Stimulated activated CD4-positive, alpha-beta T cell treated with anti-CD3 and anti-CD28 coated beads, Interleukin-1b, Interleukin-23, amount 100 ng/mL, for 1 hour (primary cell): ENCODE measurements at places on chromosomes 3 and 15.

DNA sequence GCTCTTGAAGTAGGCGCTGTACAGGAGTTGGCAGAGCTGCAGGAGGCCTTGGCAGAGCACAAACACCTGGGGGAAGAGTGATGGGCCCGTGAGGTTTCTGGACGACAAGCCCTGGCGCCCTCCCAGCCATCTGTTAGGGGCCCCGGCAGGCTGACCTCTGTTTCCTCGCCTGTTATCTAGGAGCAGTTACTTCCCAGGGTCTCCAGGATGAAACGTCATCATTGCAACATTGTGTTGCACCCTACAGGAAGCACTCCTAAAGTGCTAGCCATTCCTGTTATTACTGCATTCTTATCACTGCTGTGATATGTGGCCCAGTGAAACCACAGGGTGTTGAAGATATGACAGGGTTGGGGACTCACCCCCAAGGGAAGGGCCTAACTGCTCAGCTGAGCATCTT, 50.2 kb downstream of the SLCO2A1 start:
- no peak for DNase-seq

DNA sequence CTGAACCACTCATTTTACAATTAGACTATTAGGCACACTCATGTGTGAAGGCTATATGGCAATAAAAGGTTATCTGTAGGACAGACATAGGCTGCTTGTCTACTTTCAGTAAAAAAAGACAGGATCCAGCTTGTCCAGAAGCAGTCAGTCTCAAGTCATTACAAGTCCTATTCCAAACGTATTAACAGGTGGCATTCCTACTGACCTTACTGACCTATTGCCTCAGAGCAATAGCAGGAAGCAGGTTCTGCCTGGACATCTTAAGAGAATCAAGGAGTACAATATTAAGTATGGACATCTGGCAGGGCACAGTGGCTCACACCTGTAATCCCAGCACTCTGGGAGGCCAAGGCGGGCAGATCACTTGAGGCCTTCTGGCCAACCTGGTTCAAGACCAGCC, 7.0 kb downstream of the CMTM6 start:
- no peak for DNase-seq

DNA sequence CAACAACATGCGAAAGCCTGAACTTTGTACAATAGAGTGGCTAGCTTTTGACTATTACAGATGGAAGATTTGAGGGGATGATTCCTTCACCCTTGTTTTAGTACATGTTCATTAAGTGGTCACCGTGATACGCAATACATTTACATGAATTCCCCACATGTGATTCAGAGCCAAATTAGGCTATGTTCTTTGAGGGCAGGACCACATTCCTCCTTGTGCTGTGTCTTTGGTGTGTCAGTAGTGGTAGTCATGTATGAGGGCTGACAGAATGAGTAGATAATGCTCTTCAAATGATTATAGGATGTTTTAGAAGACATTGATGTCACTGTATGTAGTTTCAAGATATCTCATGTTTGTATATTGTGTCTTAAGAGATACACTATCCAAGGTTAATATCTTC, 12.1 kb downstream of the PTPRG start:
- no peak for DNase-seq

GRCh38 chr3:194447161-194447560, 39.6 kb downstream of the ATP13A3 start:
- no peak for DNase-seq

- DNase-seq: no peak
Measured at GRCh38 chr3:48412375-48413001, 17.4 kb downstream of the PLXNB1 start.

DNA sequence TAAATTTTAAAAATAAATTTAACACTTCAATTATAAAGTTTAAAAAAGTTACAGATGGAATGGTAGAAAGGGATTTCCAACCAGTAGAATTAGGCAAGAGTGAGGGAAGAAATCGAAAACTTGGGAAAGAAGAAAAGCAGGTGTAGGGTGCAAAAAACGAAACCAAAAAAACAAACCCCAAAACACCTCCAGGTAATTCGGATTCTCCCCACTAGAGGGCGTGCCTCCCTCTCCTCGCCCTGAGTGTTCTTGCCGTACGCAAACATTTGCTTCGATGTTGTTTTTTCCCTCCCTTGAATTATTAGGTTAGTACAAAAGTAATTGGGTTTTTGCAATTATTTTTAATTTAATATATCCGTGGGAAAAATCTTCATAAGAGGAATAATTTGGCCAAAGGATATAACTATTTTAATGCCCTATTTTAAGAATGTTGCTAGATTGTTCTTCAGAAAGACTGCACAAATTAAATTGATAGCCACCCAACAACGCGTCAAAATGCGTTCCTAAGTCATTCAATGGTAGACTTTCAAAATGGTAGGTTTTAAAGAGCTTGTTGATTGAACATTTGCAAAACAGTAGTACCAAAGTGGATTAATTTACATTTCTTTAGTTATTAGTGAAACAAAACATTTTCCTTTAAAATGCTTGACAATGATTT, 63.7 kb downstream of the SLC30A4 start:
- peak; percentile 61 for DNase-seq

- DNase-seq: no peak
Measured at GRCh38 chr3:15531346-15531745, 9.8 kb upstream of the COLQ start.

DNA sequence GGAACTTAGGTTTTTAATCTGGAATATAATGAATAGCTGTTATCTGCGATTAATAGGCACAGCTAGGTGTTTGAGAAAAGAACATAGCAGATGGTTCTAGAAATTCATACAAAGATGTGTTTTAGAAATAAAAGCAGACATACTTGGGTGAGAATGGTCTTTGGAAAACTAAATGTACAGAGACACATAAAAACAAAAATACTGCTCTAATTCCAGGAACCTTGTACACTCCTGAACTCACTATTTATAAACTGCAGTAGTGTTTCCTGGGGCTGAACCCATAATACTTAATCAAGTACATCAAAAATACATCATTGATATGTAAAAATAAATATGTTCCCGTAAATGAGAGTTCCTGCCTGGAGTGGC, 105.5 kb downstream of the OXNAD1 start:
- DNase-seq: no peak

DNA sequence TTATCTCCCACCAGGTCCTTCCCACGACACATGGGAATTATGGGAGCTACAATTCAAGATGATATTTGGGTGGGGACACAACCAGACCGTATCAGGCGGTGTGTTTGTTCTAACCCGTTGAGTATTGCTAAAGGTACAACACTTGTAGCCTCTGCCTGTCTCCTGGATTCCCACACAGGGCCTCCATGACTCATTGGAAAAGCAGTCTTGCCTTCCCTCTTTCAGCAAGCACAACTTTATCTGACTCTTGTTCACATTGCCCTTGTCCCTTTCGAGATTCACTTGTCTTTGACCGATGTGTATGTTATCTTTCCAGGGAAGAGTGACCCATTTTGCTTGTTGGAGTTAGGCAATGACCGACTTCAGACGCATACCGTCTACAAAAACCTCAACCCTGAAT, 152.3 kb downstream of the MCTP2 start:
- no peak for DNase-seq

DNA sequence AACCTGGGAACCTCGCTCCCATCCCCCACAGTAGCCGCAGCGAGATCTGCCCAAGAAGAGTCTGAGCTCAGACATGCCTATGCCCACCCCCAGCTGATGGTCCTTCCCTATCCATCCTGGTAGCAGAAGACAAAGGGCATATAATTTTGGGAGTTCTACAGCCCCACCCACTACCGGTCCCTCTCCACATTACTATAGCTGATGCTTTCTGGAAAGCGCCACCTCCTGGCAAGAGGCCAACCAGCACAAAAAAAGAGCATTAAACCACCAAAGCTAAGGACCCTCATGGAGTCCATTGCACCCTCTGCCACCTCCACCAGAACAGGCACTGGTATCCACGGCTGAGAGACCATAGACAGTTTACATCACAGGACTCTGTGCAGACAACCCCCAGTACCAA, 168.4 kb downstream of the MEGF11 start:
- no peak for DNase-seq

DNA sequence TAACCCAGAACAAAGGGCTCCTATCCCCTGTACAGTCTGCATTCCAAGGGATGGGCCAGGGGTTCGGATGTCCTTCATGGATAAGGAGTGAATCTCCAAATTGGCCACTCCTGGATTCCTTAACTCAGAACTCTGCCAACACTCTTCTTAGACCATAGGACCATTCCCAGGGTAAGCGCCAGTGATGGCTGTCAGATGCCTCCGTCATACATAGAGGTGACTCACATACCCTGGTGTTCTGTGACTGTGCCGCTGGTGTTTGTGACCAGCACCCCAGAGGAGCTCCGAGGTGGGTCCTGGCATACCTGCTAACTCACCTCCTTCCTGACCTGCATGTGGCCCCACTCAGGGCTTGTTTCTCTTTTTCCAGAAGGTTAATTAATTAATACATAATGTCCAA, 134.7 kb downstream of the KLF13 start:
- no peak for DNase-seq

- no peak for DNase-seq
Measured at GRCh38 chr3:30770387-30770786, 124.1 kb downstream of the GADL1 start.

DNA sequence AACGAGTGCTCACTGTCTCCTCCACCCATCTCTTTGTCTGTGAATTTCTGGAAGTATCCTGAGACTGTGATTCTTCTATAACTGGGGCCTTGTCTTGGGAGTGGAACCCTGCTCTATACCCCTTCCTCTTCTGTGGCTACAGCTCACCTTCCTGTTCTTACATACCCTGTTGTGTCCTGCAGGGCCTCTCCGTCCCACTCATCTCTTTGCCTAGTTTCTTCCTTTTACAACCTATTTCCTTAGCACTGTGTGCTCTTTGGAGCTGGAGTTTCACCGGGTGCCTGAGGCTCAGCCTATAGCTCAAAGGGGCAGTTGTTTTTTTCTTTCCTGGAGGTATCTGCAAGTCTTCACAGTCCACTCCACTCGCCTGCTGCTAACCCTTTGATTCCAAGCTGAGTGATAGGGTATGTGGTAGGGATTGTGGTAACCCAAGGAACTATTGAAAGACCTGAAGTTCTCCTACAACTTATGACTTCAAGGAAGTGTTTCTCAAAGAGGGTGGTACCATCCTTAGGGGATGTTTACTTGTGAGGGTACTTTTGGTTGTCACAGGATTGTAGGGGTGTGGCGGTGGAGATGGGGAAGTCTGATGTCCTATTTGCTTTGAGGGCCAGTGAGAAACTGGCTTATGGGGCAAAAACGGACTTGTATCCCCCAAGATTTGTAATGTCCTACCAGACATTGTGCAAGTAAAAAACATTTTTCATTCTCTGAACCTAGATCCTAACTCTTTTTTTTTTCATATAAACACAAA, 66.6 kb upstream of the ARL8B start:
- no peak for DNase-seq

DNA sequence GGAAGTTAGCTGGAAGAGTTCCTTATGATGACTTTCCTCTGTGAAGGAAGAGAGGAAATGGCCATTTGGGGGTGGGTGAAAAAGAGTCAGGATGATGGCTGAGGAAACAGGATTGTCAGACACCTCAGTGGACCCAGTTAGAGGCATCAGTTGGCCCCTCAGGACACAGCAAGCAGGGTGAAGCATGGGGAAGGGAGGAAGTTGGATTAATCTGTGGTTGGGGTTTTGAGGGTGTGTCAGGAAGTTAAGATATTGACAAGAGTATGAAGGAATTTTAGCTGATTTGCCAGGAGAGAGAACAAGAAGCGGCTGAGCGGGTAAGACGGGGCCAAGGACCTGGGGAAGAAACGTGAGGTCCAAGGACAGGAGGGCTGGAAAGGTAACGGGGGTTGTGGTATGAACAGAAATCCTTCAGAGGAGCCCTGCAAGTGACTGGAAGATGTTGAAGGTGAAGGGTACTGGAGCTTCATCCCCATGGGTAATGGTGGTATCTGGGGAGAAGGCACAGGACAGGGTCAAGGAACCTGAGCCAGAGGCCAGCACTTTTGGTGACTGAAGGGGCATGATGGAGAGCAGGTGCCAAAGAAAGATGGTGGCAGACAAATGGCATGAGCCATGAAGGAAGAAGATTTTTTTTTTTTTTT, 2.7 kb downstream of the UQCC5 start:
- DNase-seq: no peak

DNA sequence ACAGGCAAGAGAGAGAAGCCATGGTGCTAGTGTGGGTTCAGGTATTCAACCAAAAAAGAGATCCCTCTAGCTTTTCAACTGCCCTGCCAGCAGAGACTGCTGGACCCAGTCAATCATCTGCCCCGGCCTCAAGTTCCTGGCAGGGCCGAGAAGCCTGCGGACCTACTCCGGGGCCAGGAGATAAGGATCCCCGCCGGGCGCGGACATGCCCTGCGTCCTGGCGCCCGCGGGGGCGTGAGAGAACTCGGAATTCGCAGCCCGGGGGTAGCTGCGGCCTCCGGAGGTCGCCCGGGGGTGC, 821 bp upstream of the MAGI1 start:
- no peak for DNase-seq

GRCh38 chr3:56855856-56856512, 54.2 kb upstream of the ARHGEF3 start:
- DNase-seq: no peak

GRCh38 chr3:128174675-128175590, 21.7 kb downstream of the EEFSEC start:
- DNase-seq: no peak

GRCh38 chr15:29128671-29129070, 141.0 kb downstream of the NSMCE3 start:
- no peak for DNase-seq

- no peak for DNase-seq
Measured at GRCh38 chr15:70203981-70204560, 106.4 kb upstream of the TLE3 start.

DNA sequence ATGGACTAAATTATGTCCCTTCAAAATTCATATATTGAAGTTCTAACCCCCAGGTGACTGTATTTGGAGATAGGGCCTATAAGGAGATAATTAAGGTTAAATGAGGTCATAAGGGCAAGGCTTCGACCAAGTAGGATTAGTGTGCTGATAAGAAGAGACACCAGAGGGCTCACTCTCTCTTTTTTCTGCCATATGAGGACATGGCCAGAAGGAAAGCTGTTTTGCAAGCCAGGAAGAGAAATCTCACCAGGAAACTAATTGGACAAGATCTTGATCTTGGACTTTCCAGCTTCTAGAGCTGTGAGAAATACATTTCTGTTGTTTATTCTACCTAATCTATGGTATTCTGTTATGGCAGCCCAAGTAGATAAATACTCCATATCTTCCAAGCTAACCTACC, 503.6 kb upstream of the NAALADL2 start:
- no peak for DNase-seq

- DNase-seq: no peak
Measured at GRCh38 chr3:15217841-15218267, 11.8 kb downstream of the CAPN7 start.

GRCh38 chr15:77625376-77625775, 7.3 kb downstream of the LINGO1 start:
- no peak for DNase-seq

- DNase-seq: no peak
Measured at GRCh38 chr3:56502738-56503137, 34.5 kb upstream of the ERC2 start.
